ENCODE measurements at places on chromosomes 11 and 22. TPM values are rescaled to one million over a fixed set of nuclear protein-coding genes. Genes with fewer than 3 reads are reported as not detected.
A peak's percentile ranks its signal among the peaks of the same experiment; 100 is the strongest.

DNA sequence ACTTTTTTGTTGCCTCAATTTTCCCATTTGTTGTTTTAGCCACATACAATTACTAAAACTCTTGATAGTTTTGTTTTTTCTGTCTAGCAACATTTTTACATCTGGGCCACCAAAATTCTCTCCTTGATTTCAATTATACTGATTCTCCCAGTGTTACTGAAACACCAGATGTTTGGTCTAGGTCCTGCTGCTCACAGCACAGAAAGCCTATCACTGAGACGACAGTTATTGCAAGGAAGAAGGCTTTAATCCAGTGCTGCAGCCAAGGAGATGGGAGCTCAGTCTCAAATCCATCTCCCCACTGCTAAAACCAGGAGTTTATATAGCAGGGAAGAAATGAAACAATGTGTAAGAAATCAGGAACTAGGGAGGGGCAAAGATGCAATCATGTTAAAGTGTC is 837.7 kb upstream of the CNTN5 start:
- DNase-seq: no peak
- H3K4me3 ChIP-seq: no peak overlapping the region
- H3K36me3 ChIP-seq: no peaks in the 10 kb centered on the region
- no peak overlapping the region for H3K27ac ChIP-seq
- no peaks in the 10 kb centered on the region for H3K4me1 ChIP-seq
- H3K27me3 ChIP-seq: no peaks in the 10 kb centered on the region

DNA sequence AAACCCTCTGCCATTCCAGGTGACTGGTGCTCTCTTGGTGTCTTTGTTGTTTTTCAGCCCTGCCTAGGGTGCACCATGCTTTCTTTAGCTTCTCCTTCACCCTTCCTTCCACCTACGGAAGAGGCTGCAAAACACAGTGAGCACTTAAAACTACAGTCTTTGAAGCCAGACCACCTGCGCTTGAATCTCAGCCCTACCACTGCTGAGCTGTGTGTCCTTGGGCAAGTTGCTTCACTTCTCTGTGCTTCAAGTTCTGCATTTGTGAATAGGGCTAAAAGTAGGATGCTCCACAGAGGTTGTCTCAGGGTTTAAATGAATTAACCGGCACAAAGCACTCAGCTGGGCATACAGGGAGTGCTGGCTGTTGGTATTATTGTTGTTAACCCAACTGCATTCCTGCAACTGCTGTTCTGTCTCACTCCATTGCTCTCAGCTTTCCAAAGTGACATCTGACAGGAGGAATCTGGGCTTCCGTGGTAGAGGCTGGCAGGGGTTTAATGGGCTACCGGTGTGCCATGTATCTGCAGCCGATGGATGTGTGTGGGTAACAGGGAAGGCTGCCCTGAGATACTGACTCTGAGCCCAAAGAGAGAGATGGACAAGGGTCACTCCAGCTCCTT is 139.3 kb downstream of the FBXO7 start:
- H3K4me3 ChIP-seq: no peak overlapping the region
- DNase-seq: no peak
- no peak overlapping the region for H3K27ac ChIP-seq
- no peaks in the 10 kb centered on the region for H3K36me3 ChIP-seq

DNA sequence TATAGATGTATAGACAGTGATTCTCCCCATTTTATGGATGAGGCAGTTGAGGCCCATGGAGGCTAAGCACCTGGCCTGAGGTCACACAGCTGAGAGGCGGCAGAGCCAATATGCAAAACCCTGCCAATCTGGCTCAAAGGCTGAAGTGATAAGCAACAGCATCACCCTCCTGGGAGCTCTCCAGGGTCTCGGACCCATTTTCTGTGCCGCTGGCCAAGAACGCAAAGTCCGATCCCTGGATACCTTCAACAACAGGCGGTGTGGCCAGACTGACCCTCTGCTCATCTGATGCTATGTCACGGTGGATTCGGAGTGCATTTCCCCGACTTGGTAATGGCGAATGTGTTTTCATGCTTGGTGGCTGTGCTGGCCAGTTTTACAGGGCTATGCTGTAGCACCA is 595.0 kb downstream of the TBC1D22A start:
- H3K4me3 ChIP-seq: no peak overlapping the region
- no peak overlapping the region for H3K27ac ChIP-seq

DNA sequence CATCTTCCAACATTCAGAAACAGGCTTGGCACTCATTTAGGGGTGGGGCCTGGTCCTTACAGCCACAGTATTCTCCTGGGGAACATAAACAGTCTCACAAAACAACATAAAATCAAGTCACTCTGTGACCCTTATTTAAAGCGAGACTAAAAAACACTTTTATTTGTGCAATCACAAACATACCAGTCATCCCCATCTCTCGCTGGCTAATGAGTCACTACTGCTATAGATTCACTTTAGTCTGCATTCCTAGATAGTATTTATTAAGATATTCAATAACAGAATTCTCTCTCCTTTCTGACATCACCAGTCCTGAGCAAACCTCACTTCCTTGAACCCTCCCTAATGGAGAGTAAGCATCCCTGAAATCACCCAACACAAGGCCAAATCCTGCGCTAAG is 68.0 kb downstream of the ZBTB44 start:
- H3K27ac ChIP-seq: peak overlapping the region; percentile 9
- peaks cover 5% of the 10 kb centered on the region for H3K36me3 ChIP-seq
- H3K27me3 ChIP-seq: no peaks in the 10 kb centered on the region
- H3K4me1 ChIP-seq: peaks cover 29% of the 10 kb centered on the region

- DNase-seq: no peak
- H3K4me3 ChIP-seq: no peak overlapping the region
- no peak overlapping the region for H3K27ac ChIP-seq
- H3K36me3 ChIP-seq: no peaks in the 10 kb centered on the region
- H3K27me3 ChIP-seq: no peaks in the 10 kb centered on the region
These were observed 894.6 kb downstream of the METTL15 start for GRCh38 chr11:29002816-29003215.

GRCh38 chr11:67400942-67401494 is 640 bp downstream of the PPP1CA start:
- no peaks in the 10 kb centered on the region for H3K27me3 ChIP-seq
- peak overlapping the region; percentile 91 for H3K4me3 ChIP-seq
- peaks cover 9% of the 10 kb centered on the region for H3K36me3 ChIP-seq
- peaks cover 68% of the 10 kb centered on the region for H3K4me1 ChIP-seq

GRCh38 chr11:16745950-16746605 is 7.6 kb downstream of the C11orf58 start:
- peaks cover 51% of the 10 kb centered on the region for H3K36me3 ChIP-seq
- H3K4me1 ChIP-seq: peaks cover 52% of the 10 kb centered on the region
- no peak overlapping the region for H3K4me3 ChIP-seq
- H3K27me3 ChIP-seq: no peaks in the 10 kb centered on the region
- no peak overlapping the region for H3K27ac ChIP-seq

GRCh38 chr11:58693026-58693425 is 38.7 kb downstream of the GLYAT start:
- no peak for DNase-seq
- H3K27ac ChIP-seq: no peak overlapping the region
- H3K36me3 ChIP-seq: no peaks in the 10 kb centered on the region
- no peaks in the 10 kb centered on the region for H3K27me3 ChIP-seq
- H3K4me1 ChIP-seq: peaks cover 11% of the 10 kb centered on the region

GRCh38 chr11:44852159-44852747 is 98.4 kb downstream of the TP53I11 start:
- peaks cover 1% of the 10 kb centered on the region for H3K36me3 ChIP-seq
- peaks cover 37% of the 10 kb centered on the region for H3K27me3 ChIP-seq
- H3K4me3 ChIP-seq: no peak overlapping the region
- DNase-seq: no peak
- peaks cover 20% of the 10 kb centered on the region for H3K4me1 ChIP-seq

GRCh38 chr22:38923463-38924346 is 33.7 kb upstream of the APOBEC3A start:
- no peak overlapping the region for H3K4me3 ChIP-seq
- peaks cover 50% of the 10 kb centered on the region for H3K27me3 ChIP-seq
- peaks cover 18% of the 10 kb centered on the region for H3K4me1 ChIP-seq
- no peaks in the 10 kb centered on the region for H3K36me3 ChIP-seq

DNA sequence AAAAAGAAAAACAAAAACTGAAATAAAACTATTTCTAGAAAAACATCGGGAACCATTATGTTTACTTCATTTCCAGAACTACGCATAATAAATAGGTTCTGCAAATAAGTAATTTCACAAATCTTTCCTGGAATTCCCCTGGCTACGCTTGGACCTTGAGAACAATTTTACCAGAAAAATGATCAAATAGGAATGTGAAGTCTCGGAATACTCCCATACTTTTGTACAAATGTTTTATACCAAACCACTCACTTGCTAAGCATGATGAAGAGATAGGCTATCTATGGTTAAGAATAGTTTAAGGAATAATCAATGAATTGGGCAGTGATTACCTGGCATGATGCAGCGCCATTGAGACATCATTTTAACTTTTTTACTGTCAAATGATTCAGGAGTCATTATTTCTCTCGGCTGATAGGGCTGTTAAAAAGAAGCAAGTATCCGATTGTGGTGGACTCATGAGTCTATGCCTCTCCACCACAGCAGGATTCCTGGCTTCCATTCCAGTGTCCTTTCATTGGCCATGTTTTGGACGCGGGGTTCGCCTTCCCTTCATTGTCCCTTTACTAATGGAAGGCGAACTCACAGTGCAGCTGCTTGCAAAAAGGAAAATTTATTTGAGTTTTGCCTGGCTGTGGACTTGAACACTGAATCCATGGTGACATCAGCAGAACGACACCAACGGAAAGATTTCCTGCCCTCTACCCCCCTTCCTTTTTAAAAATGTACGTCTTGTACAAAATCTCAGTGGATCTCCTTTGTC is 39.9 kb upstream of the BLID start:
- peak overlapping the region; percentile 34 for H3K27ac ChIP-seq
- H3K36me3 ChIP-seq: no peaks in the 10 kb centered on the region
- H3K4me3 ChIP-seq: no peak overlapping the region
- peaks cover 15% of the 10 kb centered on the region for H3K4me1 ChIP-seq

- no peaks in the 10 kb centered on the region for H3K4me1 ChIP-seq
- H3K36me3 ChIP-seq: no peaks in the 10 kb centered on the region
- H3K4me3 ChIP-seq: no peak overlapping the region
These were observed 42.9 kb upstream of the DDI1 start for GRCh38 chr11:103993507-103993906.

- no peaks in the 10 kb centered on the region for H3K36me3 ChIP-seq
- no peak for DNase-seq
- no peak overlapping the region for H3K27ac ChIP-seq
- no peak overlapping the region for H3K4me3 ChIP-seq
These were observed 106.7 kb upstream of the VPREB1 start for GRCh38 chr22:22137891-22138290.

DNA sequence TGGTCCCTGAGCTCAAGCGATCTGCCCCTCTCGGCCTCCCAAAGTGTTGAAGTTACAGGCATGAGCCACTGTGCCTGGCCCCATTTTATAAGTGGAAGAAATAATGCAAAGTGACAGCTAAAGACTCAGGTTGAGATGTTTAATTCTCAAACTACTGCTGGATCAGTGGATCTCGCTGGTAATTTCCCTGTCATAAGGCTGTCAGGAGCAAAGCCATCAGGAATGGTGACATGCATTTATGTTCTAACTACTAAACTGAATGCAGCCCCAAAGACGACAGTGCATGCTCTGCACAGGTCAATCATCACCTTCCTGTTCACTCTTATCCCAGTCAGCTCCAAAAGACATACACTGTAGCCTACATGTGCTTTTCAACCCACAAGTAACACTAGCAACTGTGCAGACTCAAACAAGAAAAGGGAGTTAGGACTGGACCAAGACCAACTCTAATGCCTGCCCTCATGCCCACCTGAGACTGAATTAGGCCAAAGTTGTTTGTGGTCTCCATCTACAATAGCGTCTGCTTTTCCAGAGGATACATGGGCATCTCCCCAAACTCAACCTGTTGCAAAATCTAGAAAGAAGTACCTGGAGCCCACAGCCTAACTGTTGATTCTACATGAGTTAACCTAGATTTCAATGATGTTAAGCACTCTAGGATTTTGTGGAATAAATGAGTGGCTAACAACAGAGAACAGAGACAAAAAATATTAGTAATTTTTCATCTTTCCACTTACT is 14.8 kb downstream of the TMEM216 start:
- H3K27me3 ChIP-seq: no peaks in the 10 kb centered on the region
- no peak for DNase-seq
- H3K4me3 ChIP-seq: no peak overlapping the region
- H3K4me1 ChIP-seq: peaks cover 5% of the 10 kb centered on the region

- no peak for DNase-seq
- H3K27ac ChIP-seq: no peak overlapping the region
- H3K4me3 ChIP-seq: no peak overlapping the region
These were observed 35.8 kb downstream of the C11orf58 start for GRCh38 chr11:16773981-16774935.

GRCh38 chr11:126601550-126602215 is 246.2 kb downstream of the ST3GAL4 start:
- H3K4me1 ChIP-seq: no peaks in the 10 kb centered on the region
- H3K27me3 ChIP-seq: peaks cover 20% of the 10 kb centered on the region
- H3K36me3 ChIP-seq: no peaks in the 10 kb centered on the region
- no peak overlapping the region for H3K4me3 ChIP-seq

GRCh38 chr11:121895919-121896318 is 220.1 kb downstream of the BLID start:
- H3K4me1 ChIP-seq: no peaks in the 10 kb centered on the region
- H3K27ac ChIP-seq: no peak overlapping the region
- no peaks in the 10 kb centered on the region for H3K27me3 ChIP-seq
- H3K4me3 ChIP-seq: no peak overlapping the region
- no peak for DNase-seq
- no peaks in the 10 kb centered on the region for H3K36me3 ChIP-seq

DNA sequence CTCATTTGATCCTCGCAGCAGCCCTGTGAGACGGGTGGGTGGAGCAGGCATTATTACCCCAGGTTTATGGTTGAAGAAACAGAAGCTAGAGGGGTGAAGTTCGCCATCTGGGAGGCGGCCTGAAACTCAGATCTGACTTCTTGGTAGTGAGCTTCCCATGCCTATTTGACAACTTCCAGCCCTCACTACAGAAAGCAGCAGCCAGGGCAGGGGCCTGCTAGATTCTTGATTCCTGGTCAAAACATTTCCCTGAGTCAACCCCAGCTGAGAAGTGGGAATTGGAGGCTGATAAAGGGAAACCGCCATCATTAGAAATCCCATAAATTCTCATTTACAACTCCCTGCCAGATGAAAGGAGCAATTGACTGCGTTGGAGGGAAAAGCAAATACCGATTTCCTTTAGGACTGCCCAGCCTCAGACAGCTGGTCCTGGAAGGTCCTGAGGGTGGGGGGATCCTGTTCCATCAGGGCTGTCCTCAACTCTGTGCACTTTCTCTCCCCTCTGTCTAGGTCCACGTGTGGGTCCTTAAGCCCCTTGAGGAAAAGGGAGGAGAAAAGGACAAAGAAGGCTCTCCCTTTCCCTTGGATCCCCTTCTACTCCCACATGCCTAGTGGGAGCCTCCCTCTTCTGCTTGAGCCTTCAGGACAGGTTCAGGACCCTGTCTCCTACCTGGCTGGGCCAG is 10.2 kb upstream of the NECTIN1 start:
- DNase-seq: no peak
- H3K36me3 ChIP-seq: peaks cover 3% of the 10 kb centered on the region
- peaks cover 19% of the 10 kb centered on the region for H3K27me3 ChIP-seq

Gene TRIM22
- 159 TPM for total RNA-seq

Gene DUSP18
- total RNA-seq: 9.7 TPM

Gene UPK3A
- total RNA-seq: not detected

Gene FADS2
- 70.4 TPM for total RNA-seq

Gene CNTF
- 5.0 TPM for total RNA-seq

Gene BEST1
- 1.9 TPM for total RNA-seq

Gene BIK
- 3.2 TPM for total RNA-seq

Data from activated T-cell treated with anti-CD3 and anti-CD28 coated beads, Interleukin-2, amount 50 U/mL, for 72 hours (primary cell).